ENCODE measurements at places on chromosomes 6 and 20.

GRCh38 chr20:3869839-3870634 lies 19.1 kb upstream of the PANK2 start:
- no peak for DNase-seq

GRCh38 chr6:35919827-35920751 lies 809 bp downstream of the SRPK1 start:
- DNase-seq: peak; percentile 78

DNA sequence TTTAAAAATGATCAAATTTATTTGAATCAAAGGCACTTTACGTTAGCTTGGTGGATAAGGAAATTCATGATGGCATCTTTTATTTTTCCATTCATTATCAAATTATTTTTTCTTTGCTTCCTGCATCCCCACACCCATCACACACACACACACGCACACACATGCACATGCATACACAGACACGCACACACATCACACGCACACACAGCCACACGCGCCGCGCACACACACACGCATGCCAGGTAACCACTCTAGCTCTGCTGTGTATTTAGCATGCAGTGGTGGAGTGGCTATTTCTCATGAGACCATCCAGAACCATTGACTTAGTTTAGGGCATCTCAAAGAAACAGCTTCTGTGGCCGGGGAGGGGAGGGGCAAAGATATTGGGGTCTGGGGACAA lies 47.0 kb downstream of the GNAS start:
- DNase-seq: no peak

DNA sequence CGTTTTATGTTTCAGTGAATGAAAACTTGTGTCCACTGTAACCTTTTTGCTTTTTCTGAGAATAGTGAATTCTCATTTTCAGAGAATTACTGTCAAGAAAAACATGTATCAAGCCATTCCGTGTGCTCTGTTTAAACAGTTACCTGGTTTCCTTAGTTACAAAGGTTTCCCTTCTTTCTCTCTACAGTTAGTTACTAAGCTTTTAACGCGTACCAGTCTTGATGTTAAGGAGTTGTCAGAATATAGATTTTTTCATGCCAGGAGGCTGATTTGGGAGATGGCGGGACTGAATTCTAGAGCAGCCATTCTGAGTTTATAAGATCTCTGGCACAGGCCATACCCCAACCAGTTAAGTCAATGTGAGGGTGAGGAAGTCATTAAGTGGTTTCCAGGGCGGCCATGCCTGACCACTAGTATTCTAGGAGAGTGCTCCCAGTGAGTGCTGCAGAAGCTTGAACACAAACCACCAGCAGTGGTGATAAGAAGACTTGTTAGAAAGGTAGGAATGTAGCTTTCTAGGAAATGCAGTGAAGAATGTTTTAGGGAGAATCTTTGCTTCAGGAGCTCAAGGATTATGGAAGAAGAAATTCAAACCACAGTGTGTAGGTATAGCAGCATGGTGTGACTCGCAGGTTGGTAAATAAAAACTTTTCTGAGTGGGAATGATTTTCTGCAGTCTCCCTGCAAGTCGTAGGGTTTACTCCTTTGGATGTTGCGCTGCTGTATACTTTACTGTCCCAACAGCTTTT lies 112.9 kb downstream of the JARID2 start:
- DNase-seq: peak; percentile 46

Measured in IMR-90 (cell line).